NCI-H1092 treated with DMSO at 0.1 percent for 48 hours (cell line): ENCODE measurements at places on chromosomes 6 and 20.

DNA sequence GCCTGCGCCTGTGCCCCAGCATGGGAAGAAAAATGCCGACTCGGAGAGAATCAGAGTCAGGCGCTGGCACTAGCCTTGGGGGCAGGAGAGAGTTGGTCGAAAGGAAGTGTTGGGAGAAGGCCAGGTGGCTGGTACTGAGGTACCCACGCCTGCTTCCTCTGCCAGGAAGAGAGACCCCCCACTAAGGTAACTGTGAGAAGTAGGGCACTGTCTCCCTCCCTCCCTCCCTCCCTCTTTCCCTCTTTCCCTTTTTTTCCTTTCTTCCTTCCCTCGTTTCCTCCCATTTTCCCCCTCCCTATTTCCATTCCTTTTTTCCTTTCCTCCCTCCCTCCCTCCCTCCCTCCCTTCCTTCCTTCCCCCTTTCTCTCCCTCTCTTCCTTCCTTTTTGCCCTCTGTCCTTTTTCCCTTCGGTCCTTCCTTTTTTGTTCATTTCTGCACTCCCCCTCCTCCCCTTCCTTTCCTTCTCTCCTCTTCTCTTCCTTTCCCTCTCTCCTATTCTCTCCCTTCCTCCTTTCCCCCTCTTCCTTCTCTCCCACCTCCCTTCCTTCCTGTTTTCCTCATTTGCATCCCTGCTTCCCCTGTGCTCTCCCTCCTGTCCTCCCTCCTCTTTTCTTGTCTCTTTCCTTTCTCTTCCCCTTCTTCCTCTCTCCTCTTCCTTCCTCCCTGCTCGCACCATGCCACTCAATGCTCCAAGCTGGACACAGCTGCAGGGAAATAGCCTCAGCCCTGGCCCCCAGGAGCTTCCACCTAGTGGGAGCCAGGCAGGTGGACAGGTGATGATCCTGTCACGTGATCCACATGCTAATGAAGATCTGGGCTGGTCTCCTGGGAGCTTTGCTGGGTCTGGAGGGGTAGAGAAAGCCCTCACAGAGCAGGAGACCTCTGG is 148.0 kb downstream of the DHX35 start:
- DNase-seq, result no peak

GRCh38 chr20:3119044-3119443 is 34.5 kb upstream of the AVP start:
- DNase-seq, result no peak

GRCh38 chr6:85810558-85810957 is 167.9 kb upstream of the SYNCRIP start:
- DNase-seq, result no peak

DNA sequence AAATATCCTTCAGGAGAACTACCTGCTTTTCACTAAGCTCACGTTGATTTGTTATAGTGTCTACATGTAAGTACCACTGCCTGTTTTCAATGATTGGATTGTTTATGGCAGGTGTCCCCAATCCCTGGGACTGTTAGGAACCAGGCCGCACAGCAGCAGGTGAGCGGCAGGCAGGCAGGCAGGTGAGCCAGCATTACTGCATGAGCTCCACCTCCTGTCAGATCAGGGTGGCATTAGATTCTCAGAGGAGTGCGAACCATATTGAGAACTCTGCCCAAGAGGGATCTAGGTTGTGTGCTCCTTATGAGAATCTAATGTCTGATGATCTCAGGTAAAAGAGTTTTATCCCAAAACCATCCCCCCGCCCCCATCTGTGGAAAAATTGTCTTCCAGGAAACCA is 303.3 kb downstream of the EYA4 start:
- no peak for DNase-seq

GRCh38 chr6:167211881-167212712 is 54.3 kb upstream of the GPR31 start:
- DNase-seq, result no peak

- no peak for DNase-seq
Observed at GRCh38 chr6:32192608-32193039, at the start of gene GPSM3. TSS of gene GPSM3 (minus strand) at chr6:32192643. CDS start at chr6:32192513, 130 bp downstream.

DNA sequence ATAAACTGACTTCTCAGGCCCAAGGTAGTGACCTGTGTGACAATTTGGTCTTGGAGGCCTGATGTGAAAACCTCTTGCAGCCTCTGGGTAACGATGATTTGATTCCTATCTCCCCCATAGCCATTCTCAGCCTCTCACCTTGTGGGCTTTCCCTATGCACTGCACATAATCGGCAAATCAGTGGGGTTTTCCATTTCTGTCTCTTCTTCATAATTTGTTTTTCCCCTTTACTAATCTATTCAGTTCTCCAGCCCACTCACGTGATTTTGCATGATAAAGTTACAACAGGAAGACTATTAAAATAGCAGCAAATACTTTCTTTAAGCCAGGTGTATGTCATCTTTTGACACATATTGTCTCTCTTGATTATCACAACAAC is 893.7 kb downstream of the TFAP2A start:
- no peak for DNase-seq

GRCh38 chr20:19937218-19937617 is 79.9 kb upstream of the NAA20 start:
- no peak for DNase-seq

GRCh38 chr6:134651519-134651918 is 298.4 kb downstream of the ALDH8A1 start:
- no peak for DNase-seq

GRCh38 chr20:23420943-23421931 is at the start of gene NAPB:
TSS of gene NAPB (minus strand) at chr20:23421488. CDS start at chr20:23421402, 86 bp downstream.
- DNase-seq, result peak; percentile 93

DNA sequence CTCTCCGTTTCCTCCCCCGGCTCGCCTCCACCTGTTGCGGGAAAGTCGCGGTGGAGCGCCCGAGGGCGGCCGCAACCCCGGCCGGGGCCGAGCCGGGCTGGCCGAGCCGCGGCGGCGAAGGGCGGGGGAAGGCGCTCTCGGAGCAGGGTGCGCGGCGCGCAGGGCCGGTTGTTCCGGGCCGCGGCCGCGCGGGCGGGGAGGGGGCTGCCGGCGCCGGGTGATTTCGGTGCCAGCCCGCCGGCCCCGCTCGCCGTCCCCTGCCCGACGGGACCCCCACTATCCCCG is 235 bp downstream of the MAP7 start:
- peak; percentile 20 for DNase-seq

GRCh38 chr20:5806457-5807263 is 56.5 kb downstream of the SHLD1 start:
- DNase-seq, result no peak

- no peak for DNase-seq
Observed at GRCh38 chr20:9500121-9500520, 14.3 kb upstream of the LAMP5 start.

GRCh38 chr20:50415516-50416268 is 94.5 kb upstream of the PTPN1 start:
- DNase-seq, result no peak

DNA sequence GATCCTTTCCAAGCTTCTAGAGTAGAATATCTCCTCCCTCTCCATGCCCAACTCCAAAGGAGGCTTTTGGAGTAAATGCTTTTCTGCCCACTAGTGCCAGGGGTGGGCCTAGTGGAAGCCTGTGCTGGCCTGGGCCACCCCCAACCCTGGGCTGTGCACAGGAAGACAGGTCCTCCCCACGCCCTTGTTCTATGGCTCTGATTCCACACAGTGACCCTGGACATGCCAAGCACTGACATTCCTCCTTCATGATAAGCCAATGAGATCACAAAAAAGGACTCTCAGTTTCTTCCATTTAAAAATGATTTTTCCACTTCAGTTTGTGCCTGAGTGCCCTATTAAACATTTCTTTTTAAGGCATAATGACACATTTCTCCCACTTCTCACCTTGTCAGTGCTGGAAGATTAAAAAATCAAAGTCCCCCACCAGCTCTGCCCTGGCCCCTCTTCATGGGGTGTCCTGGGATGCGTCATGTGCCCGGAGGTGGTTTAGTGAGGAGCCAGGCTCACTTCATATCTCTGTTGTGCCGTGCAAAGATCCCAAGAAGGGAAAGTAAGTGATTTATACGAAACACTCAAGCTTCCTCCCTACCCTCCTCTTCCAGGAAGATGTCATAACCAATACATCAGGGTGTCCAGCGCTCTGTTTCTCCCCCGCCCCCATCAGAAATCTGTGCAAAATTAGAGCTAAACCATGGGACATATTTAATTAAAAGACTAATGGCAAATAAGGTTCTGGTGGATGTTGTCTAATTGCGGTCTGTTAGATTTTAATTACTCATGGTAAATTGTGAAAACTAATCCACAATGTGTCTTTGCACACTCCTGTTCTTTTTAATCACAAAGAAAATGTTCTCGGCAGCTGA is 255.0 kb downstream of the NRN1 start:
- DNase-seq, result no peak

GRCh38 chr20:36737183-36737499 is 8.7 kb downstream of the NDRG3 start:
- DNase-seq, result no peak

GRCh38 chr6:90537723-90538258 is 49.1 kb downstream of the MAP3K7 start:
- no peak for DNase-seq

- no peak for DNase-seq
Observed at GRCh38 chr6:121510568-121511177, 75.2 kb downstream of the GJA1 start.

GRCh38 chr20:44081476-44081875 is 105.5 kb downstream of the JPH2 start:
- DNase-seq, result no peak

GRCh38 chr20:50904067-50904570 is 27.1 kb downstream of the ADNP start:
- no peak for DNase-seq

DNA sequence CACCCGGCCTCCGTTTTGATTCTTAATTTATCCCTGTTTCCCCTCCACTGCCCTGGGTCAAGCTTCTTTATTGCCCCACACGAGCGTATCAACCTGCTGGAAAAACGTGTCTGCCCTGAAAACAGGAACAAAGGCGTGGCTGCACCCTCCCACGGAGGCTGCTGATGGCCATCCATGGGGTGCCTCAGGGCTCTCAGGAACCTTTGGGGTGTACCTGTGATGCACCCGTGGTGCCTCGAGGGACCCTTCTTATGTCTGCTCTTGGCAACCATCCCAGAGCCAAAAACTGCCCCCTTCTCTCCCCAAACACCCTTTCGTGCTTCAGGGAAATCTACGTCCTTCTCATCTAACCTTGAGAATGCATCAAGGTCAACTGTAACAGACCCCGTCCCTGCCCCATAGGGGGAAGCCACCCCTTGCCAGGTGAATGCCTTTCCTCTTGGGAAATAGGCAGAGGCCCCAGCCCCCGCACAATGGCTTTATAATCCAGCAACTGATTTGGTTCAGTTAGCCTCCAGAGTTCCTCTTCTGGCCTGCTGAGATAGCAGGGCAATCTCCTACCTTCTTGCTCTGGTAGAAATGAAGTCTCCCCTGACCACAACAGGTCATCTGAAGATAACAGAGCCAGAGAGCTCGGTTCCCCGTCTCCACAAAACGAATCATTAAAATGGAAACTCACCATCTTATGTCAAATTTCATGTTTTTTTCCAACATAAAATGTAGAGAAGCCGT is 29.4 kb downstream of the PSMG4 start:
- no peak for DNase-seq
